Natural killer cell treated with Interleukin-12 subunit alpha and Interleukin-12 subunit beta and Interleukin-15 and Interleukin-18, amount 100 ng/mL, for 72 hours (primary cell): ENCODE measurements at places on chromosomes 5 and 9. TPM values are rescaled to one million over a fixed set of nuclear protein-coding genes. Genes with fewer than 3 reads are reported as not detected.

DNA sequence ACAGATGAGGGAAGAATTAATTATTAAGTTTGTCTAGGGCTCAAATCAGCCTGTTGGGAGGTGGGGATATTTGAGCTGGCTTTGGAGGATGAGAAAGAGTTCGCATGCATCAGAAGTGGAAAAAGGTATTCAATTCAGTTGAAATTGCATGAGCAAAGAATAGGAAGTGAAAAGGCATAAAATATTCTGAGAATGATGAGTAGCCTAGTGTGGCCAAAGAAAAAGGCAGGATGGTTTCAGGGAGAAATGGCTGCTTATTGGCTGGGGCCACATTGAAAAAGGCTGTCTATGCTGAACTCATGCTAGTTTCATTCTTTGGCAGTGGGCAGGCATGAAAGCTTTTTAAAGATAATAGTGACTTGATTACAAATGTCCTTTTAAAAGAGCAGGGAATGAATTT is 235.4 kb upstream of the RIOK2 start:
- no peaks in the 10 kb centered on the region for H3K36me3 ChIP-seq
- DNase-seq = no peak
- H3K4me1 ChIP-seq = no peaks in the 10 kb centered on the region
- H3K27me3 ChIP-seq = no peaks in the 10 kb centered on the region
- H3K27ac ChIP-seq = no peak overlapping the region
- no peak overlapping the region for H3K4me3 ChIP-seq

DNA sequence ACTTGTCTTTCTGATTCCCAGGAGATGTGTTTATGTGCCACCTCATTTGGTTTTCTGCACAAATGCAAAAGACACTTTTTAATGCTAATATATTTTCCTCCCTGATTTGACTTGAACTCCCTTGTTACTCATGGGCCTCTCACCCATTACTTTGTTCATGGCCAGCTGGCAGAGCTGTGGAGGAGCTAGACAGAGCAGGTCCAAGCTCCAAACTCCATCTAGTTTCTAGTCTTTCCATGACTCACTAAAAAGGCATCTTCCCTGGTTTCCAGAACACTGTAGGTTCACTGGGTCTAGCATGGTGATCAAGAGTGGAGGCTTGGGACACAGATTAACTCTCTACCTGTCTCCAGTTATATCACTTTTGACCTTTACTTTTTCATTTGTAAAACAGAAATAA is 161.0 kb upstream of the SLC28A3 start:
- no peak overlapping the region for H3K4me3 ChIP-seq
- DNase-seq = no peak

DNA sequence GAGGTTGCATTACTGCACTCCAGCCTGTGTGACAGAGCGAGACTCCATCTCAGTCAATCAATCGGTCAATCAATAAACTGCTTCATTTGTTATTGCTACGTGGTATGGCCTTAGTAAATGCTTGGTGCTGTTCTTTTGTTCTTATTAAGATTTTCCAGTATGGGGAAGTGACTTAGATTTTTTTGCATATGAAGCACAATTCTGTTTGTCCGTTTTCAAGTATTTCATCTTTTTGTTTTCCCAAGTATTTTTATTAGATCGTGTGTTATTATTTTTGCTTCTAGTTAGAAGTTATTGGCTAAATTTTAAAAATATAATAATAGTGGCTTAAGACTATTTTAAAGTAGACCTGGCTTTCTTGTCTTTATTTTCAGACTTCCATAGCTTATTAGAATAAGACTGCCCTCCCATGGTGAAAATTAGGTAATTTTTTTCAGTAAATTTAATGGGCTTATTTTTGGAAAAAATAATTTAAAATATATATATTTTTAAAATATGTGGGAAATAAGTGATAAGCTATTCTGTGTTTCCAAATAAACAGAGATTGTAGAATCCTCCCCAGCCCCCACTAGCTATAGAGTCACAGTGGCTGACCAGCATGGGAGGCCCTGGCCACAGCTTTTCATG is 14.7 kb upstream of the OMD start:
- H3K27ac ChIP-seq = no peak overlapping the region
- peaks cover 11% of the 10 kb centered on the region for H3K4me1 ChIP-seq
- H3K4me3 ChIP-seq = no peak overlapping the region
- DNase-seq = no peak
- no peaks in the 10 kb centered on the region for H3K27me3 ChIP-seq

- H3K27me3 ChIP-seq = no peaks in the 10 kb centered on the region
- H3K36me3 ChIP-seq = peaks cover 9% of the 10 kb centered on the region
- no peak overlapping the region for H3K4me3 ChIP-seq
- no peak overlapping the region for H3K27ac ChIP-seq
These were observed 9.9 kb upstream of the PHYHD1 start for GRCh38 chr9:128910906-128911305.

GRCh38 chr5:57871496-57871895 is 388.9 kb upstream of the ACTBL2 start:
- H3K4me1 ChIP-seq = no peaks in the 10 kb centered on the region
- H3K27ac ChIP-seq = no peak overlapping the region
- H3K27me3 ChIP-seq = no peaks in the 10 kb centered on the region
- peaks cover 6% of the 10 kb centered on the region for H3K36me3 ChIP-seq

GRCh38 chr9:119074017-119074416 is 295.2 kb downstream of the BRINP1 start:
- H3K4me3 ChIP-seq = no peak overlapping the region
- no peaks in the 10 kb centered on the region for H3K36me3 ChIP-seq
- H3K4me1 ChIP-seq = no peaks in the 10 kb centered on the region
- DNase-seq = no peak
- no peak overlapping the region for H3K27ac ChIP-seq

IL9 gene
- 3.0 TPM for total RNA-seq

GRCh38 chr9:93427655-93428379 is 23.7 kb upstream of the FAM120A start:
- no peak for DNase-seq
- no peak overlapping the region for H3K4me3 ChIP-seq
- H3K27me3 ChIP-seq = peaks cover 18% of the 10 kb centered on the region
- H3K27ac ChIP-seq = no peak overlapping the region

DNA sequence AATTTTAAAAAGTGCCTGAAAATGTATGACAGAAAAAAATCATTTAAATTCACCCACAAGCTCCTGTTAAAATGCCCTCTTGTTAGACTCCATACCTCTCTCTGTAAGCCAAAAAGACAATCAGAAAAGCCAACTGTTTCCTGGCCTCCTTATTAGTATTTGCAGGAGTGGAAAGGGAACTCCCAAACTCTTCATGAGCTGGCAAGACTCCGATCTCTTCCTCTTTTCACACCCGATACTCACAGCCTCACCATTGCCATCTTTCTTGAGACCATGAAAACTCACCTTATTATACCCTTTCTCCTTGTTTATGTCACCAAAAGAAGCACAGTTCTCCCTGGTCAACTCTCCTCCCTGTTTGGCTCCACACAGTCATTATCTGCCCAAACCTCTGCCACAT is 197.8 kb downstream of the DMAC1 start:
- H3K36me3 ChIP-seq = no peaks in the 10 kb centered on the region
- peaks cover 5% of the 10 kb centered on the region for H3K27me3 ChIP-seq
- no peak for DNase-seq
- H3K27ac ChIP-seq = no peak overlapping the region

DNA sequence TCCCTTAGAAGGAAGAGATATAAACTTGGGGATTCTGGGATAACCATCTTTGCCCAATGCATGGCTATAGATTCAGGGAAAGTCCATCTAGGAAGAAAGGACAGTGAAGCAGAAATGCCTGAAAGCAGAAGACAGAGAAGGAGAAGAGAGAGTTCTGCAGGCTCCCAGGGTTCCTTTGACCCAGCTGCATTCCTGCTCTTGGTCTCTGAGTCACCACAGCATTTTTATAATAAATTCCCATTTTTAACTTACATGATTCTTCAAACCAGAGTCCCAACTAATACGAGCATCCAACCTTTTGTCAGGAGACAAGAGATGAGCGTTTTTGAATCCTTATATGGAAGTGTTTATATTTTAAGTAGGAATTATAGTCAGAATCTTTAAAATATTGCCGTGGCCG is 12.0 kb upstream of the AOPEP start:
- no peaks in the 10 kb centered on the region for H3K36me3 ChIP-seq
- H3K27me3 ChIP-seq = peaks cover 36% of the 10 kb centered on the region
- H3K4me1 ChIP-seq = no peaks in the 10 kb centered on the region
- DNase-seq = no peak
- H3K4me3 ChIP-seq = no peak overlapping the region
- H3K27ac ChIP-seq = no peak overlapping the region

DNA sequence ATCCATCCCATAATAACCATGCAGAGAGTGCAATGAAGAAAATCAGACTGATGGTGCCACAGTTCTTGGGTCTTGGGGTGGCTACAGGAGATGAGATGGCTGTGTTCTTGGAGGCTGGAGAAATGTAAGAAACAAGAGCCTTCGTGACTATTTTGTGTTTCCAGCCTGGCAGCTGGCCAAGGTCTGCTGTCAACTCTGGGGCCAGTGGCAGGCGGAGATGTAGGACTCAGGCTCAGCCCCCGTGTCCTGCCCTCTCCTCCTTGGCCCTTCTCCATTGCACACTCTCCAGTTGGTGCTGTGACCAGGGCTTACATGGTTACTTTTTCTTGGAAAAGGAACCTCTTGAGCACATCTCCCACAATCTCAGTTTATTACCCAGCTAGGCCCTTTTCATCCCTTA is 235.4 kb downstream of the DMRT2 start:
- no peak overlapping the region for H3K27ac ChIP-seq
- peaks cover 8% of the 10 kb centered on the region for H3K27me3 ChIP-seq
- H3K4me3 ChIP-seq = no peak overlapping the region
- H3K4me1 ChIP-seq = no peaks in the 10 kb centered on the region

NME5 gene
- not detected for total RNA-seq

DNA sequence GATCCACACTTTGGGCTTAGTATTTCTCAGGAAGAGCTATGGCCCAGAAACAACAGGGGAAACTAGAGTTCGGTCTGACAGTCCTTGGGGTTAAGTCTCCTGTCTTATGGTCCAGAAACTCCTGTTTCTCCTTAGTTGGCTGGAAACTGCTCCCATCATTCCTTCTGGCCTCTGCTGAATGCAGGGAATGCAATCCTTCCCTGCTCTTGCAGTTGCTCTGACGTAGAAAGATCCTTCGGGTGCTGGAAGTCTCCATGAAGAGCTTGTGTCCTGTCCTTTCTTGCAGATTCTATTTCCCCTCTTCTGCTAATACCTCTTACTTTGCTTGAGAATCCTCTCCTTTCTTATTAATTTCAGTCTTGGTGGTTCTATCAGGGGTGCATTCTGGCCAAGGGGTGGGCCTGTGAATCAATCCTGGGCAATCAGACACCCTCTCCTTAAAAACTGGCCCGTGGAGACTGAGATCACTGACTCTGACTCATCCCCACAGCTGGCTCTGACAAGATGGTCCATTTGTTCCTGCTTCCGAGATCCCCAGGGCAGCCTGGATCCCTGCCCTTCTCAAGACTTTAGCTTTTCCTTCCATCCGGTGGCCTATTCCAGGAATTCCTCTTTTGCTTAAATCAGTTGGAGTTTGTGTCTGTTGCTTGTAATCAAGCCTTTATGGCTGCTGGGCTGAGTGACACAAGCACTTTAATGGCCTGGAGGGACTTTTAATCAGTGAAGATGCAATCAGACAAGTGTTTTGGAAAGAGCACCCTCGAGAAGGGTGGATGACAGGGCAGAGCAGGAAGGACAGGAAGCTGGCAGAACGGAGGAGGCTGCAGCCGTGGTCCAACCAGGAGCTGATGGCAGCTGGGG is 23.7 kb downstream of the PTGS1 start:
- no peaks in the 10 kb centered on the region for H3K36me3 ChIP-seq
- H3K27me3 ChIP-seq = peaks cover 12% of the 10 kb centered on the region
- peaks cover 2% of the 10 kb centered on the region for H3K4me1 ChIP-seq
- no peak overlapping the region for H3K27ac ChIP-seq

- H3K4me1 ChIP-seq = peaks cover 67% of the 10 kb centered on the region
- no peak for DNase-seq
- H3K4me3 ChIP-seq = peak overlapping the region; percentile 73
- peak overlapping the region; percentile 86 for H3K27ac ChIP-seq
These were observed 3.2 kb upstream of the ANXA1 start for GRCh38 chr9:73148447-73148937.

DNA sequence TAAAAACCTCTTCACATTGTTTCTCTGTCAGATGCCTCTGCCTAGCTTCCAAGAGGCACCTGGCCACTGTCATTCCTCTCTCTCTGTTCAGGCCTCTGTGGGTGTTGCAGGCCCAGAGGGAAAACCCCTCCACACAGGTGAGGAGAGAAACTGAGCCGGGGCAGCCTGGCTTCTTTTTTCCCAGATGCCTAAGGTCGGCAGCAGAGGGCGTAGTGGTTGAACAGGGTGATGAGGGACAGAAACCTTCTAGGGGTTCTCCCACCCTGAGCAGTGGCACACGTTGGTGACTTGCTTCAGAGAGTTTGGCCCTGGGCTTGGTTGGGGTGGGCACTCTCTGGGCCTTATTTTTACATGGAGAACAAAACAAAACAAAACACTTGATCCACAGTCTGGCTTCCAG is 12.2 kb downstream of the IL9 start:
- peaks cover 35% of the 10 kb centered on the region for H3K27me3 ChIP-seq
- H3K4me1 ChIP-seq = no peaks in the 10 kb centered on the region
- H3K36me3 ChIP-seq = no peaks in the 10 kb centered on the region
- no peak overlapping the region for H3K4me3 ChIP-seq

GRCh38 chr5:159098603-159099436 is 896 bp downstream of the EBF1 start:
- no peak for DNase-seq
- H3K4me1 ChIP-seq = peaks cover 30% of the 10 kb centered on the region
- H3K27me3 ChIP-seq = peaks cover 77% of the 10 kb centered on the region

TSPAN17 gene
- total RNA-seq = 67.6 TPM

DNA sequence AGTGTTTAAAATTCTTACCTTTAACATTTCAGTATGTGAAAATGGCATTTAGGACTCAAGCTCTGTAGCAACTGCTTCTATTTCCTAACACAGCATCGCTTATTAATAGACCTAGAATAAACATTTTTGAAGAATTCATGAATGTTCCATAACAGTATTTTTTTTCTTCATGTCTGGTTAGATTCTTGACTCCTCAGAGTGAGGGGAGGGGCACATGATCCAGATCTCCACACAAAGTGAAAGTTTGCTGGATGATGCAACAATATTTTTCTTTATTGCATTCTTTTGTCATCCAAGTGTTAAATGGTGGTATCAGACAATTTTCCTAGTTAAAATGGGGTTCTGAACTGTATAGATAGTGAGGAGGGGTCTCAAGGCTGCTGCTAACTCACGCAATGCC is 130.8 kb upstream of the MAN2A1 start:
- H3K27ac ChIP-seq = no peak overlapping the region
- H3K4me3 ChIP-seq = no peak overlapping the region
- H3K4me1 ChIP-seq = peaks cover 9% of the 10 kb centered on the region
- DNase-seq = no peak

DNA sequence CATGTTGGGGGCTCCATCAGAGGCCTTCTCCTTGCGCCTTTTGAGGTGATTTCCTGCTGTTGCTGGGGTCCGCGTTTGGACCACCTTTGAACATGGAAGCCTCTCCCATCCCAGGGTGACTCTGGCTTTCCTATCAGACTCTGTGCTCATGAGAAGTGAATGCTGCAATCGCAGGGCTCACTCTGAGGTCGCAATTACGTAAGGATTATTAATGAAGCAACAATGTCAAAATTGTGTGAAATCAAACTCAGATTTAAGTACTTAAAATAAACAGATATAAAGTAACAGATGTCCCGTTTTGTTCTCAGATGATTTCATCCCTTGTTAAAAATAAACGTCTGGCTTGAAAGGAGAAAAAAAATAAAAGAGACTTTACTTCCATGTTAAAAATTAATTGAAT is 634.2 kb downstream of the BNC2 start:
- peaks cover 7% of the 10 kb centered on the region for H3K27me3 ChIP-seq
- H3K4me3 ChIP-seq = no peak overlapping the region
- H3K27ac ChIP-seq = no peak overlapping the region
